ENCODE measurements at places on chromosomes 11 and 22.

DNA sequence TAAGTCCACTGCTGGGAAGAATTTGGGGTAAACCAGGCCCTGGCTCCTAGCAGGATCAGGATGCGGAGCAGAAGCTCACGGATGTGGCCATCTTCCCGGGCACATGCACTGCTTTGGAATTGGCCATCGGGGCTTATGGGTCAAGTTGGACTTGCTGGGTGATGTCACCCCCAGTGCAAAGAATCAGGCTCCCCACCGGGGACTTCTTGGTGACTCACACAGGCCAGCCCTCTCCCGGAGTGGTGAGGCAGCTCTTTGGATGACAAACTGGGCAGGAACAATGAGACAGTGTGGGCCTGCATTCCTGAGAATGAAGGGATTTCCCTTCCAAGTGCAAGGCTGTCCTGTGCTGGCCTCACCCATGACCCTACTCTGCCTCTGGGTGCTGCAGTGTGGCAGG lies 128.8 kb upstream of the ANO1 start:
- H3K4me1 ChIP-seq: peaks cover 7% of the 10 kb centered on the region
- no peak overlapping the region for H3K4me3 ChIP-seq
- no peaks in the 10 kb centered on the region for H3K36me3 ChIP-seq
- peaks cover 14% of the 10 kb centered on the region for H3K27me3 ChIP-seq
- DNase-seq: peak; percentile 68

DNA sequence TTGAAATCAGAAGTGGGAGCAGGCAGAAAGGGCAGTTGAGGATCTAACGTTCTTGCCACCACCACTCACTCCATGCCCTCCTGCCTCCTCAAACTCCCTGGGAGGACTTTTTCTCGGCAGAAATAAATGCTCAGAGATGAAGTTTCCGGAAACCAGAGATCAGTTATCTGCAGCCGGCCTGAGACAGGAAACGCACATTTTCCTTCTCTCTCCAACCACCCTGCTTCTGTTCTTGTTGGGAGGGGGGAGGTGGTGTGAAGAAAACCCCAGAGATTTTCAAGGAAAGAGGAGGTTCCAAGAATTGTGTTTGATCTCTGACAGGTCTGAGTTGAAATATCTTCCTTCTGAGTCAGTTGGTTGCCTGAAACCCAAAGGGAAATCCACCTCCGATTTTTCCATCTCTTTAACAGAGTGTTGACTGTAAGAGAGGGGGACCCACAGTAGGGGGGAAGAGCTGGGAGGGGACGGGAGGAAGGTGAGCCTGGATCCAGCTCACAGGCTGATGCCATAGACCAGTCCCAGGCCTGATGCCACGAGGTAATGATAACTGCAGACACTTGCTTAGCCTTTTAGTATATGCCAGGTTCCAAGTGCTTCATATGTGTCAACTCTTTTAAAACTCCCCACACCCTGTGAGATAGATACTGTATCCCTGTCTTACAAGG lies 100.8 kb downstream of the TRAF6 start:
- H3K4me3 ChIP-seq: no peak overlapping the region
- DNase-seq: no peak
- no peaks in the 10 kb centered on the region for H3K4me1 ChIP-seq
- H3K36me3 ChIP-seq: peaks cover 48% of the 10 kb centered on the region
- H3K27me3 ChIP-seq: no peaks in the 10 kb centered on the region

- no peak overlapping the region for H3K27ac ChIP-seq
- peaks cover 25% of the 10 kb centered on the region for H3K36me3 ChIP-seq
- no peak overlapping the region for H3K4me3 ChIP-seq
- H3K27me3 ChIP-seq: no peaks in the 10 kb centered on the region
Measured at GRCh38 chr11:64874308-64875240, 3.8 kb downstream of the EHD1 start.

- no peak for DNase-seq
- H3K4me3 ChIP-seq: no peak overlapping the region
- H3K27ac ChIP-seq: no peak overlapping the region
- no peaks in the 10 kb centered on the region for H3K27me3 ChIP-seq
Measured at GRCh38 chr11:71495286-71496230, 31.5 kb upstream of the KRTAP5-7 start.

Measured in MCF 10A (cell line).